ENCODE measurements at places on chromosomes 7 and 10.

DNA sequence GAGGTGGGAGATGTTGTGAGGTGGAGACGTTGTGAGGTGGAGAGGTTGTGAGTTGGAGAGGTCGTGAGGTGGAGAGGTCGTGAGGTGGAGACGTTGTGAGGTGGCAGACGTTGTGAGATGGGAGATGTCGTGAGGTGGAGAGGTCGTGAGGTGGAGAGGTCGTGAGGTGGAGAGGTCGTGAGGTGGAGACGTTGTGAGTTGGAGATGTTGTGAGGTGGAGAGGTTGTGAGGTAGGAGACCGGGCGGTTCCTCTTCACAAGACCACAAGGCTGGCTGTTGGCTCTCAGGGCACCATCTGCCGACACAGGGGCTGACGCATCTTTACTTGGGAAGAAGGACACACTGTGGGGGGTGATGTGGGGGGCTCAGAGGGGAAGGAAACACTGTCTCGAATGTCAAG is 34.7 kb upstream of the SHH start:
- no peak for DNase-seq

- no peak for DNase-seq
Measured at GRCh38 chr10:124127965-124128810, 34.8 kb upstream of the CHST15 start.

DNA sequence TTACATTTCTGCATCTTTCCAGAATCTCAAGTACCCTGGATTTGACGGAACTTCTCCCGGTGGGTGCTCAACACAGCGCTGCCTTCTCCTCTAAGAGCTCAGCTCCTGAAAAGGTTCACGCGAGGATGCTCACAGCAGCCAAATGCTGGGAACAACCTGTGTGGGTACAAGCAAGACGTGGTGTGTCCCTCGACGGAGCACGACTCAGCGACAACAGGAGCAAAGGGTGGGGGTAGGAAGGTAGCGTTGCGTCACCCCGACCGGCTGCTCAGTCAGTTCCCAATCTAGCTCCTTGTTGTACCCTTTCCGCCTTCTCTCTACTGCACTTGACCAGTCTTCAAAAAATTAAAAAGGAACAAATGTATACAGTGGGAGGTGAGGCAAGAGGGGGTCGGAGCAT is 117.3 kb downstream of the PTPRN2 start:
- no peak for DNase-seq

GRCh38 chr7:5635461-5636445 is 145.7 kb downstream of the RNF216 start:
- DNase-seq: no peak

DNA sequence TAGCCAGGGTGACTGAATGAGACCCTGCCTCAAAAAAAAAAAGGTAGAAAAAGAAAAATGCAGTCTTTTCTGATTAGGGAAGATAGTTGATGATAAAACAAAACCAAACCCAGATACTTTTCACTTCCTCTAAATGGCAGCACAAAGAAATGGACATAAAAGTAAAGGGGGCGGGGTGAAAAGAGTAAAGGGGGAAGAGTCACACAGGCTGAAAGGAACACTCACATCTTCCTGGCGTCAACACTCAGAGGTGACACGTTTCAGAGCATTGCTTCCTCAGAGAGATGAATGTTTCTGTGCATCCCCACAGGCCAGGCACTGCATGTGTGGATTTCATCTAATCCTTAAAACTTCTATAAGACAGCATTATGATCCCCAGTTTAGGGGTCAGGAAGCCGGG is 81.2 kb downstream of the HIPK2 start:
- no peak for DNase-seq

GRCh38 chr10:8616166-8616565 is 561.7 kb downstream of the GATA3 start:
- DNase-seq: no peak

- DNase-seq: no peak
Measured at GRCh38 chr7:151403764-151404163, 6.1 kb downstream of the WDR86 start.

GRCh38 chr7:120984406-120984805 is 4.1 kb upstream of the CPED1 start:
- DNase-seq: no peak

GRCh38 chr10:79407811-79408795 is 37.3 kb downstream of the ZCCHC24 start:
- DNase-seq: no peak

- DNase-seq: no peak
Measured at GRCh38 chr10:101766753-101767599, 8.9 kb downstream of the FGF8 start.

DNA sequence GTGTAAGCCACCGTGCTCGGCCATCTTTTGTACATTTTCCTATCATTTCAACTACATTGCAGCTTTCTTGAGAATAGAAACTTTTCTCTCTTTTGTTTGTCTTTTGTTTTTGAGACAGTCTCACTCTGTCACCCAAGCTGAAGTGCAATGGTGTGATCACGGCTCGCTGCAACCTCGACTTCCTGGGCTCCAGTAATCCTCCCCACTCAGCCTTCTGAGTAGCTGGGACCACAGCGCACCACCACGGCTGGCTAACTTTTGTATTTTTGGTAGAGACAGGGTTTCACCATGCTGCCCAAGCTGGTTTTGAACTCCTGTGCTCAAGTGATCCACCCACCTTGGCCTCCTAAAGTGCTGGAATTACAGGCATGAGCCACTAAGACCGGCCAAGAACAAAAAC is 31.3 kb upstream of the DAGLB start:
- no peak for DNase-seq

GRCh38 chr7:134196439-134196838 is 69.3 kb downstream of the LRGUK start:
- no peak for DNase-seq

GRCh38 chr10:373526-374309 is 238.5 kb downstream of the ZMYND11 start:
- no peak for DNase-seq

GRCh38 chr10:6216916-6217315 is 14.2 kb downstream of the PFKFB3 start:
- no peak for DNase-seq

- DNase-seq: no peak
Measured at GRCh38 chr10:36761121-36761520, 364.3 kb upstream of the ANKRD30A start.

DNA sequence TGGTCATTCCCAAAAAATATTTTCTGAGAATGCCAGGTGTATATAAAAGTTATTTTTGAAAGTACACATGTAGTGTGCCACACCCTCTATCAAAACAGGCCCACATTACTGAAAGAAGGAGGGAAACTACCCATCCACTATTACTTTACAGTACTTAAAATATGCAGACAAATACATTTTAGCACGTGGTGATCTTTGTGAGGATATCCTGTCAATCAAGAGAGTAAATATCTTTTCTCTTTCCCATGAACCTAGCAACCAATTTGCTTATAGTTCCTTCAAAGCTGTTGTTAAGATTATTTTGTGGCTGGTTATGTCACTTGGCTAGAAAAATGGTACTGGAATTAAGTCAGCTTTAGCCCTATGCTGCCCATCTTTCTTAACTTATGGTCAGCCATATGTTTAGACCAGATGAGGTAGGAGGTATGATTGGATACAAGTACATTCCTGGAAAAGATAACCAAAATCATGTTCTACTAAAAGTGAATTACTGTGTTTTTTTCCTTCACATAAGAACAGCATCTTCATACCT is 70.1 kb downstream of the AUTS2 start:
- DNase-seq: no peak

GRCh38 chr7:66687186-66687585 is 53.3 kb upstream of the RABGEF1 start:
- DNase-seq: no peak

GRCh38 chr10:18140149-18140956 is at the start of gene CACNB2:
CACNB2 (plus strand) TSS chr10:18140424.
- no peak for DNase-seq

DNA sequence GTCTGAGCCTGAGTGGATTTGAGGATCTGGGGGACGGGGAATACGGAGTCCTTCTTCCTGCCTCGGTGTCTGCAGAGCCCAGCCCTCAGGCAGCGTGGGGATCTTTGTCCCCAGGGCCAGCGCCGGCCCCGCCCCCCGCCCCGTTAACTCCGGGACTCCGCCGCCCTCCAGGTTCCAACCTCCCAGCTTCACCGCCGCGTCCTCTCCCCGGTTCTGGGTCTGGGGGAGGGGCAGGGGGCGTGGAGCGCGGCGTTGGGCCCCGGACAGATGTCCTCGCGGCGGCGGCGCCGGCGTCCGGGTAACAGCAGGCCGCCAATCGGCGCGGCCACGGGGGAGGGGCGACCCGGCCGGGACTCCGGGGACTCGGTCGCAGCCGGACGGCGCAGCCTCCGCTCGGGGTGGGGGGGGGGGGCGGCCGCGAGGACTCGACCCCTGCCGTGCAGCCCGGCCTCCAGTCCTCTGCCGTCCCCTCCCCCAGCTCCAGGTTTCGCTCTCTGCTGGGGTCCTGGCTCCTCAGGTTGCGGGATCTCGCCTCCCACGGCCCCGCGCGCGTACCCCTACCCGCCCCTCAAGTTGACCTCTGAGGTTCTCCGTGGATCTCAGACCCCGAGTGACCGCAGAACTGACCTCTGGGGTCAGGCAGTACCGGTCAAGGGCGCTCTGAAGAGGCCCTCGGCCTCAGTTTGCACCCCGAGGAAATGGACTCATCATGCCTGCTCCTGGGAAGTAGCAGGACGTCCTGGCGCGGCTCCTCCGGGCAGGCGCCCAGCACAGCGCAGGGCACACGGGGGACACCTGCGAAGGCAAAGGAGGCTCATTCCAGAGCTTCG is 2.3 kb upstream of the ELFN1 start:
- DNase-seq: no peak

- no peak for DNase-seq
Measured at GRCh38 chr7:35286986-35287385, 33.1 kb upstream of the TBX20 start.

- no peak for DNase-seq
Measured at GRCh38 chr7:148110097-148110868, 480.3 kb upstream of the C7orf33 start.

GRCh38 chr10:7188456-7189050 is 222.3 kb downstream of the SFMBT2 start:
- no peak for DNase-seq

DNA sequence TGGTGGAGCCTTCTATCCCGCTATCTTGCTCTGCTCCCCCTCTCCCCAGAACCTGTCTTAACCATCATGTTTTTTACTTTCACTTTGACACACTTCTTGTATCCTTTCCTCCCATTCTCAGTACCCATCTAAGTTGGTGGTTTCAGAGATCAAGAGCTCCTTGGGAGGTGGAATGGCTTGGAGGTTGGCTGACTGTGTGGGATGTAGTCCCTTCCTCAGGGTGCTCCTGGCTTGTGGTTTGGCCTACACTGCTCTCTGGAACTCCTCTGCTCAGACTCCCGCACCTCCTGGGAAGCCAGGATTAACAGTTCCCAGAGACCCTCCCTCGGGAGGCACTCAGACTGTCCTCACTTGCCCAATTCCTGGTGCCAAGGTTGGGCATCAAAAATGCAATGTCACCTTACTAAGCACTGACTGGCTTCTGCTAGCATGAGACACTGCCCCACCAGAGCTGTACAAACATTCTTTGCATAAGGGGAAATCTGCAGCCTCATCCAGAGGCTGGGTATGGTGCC is 93.1 kb upstream of the NAMPT start:
- DNase-seq: no peak

DNA sequence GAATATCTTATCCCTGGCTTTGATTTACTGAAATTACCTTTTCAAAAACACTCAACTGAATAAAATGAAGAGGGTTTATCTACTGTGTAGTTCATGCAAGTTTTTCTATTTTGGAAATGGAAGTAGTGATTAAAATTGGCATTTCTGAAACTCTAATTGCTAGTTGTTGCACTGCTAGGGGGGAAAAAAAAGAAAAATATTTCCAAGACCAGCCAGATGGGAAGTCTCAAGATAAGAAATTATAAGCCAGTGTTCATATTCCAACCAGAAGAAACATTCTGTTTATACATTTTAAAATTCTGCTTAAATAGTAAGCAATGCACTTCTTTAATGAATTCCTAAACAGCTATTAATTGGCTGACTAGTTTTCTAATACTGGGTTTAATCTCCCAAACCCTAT is 9.4 kb upstream of the ADO start:
- DNase-seq: no peak

DNA sequence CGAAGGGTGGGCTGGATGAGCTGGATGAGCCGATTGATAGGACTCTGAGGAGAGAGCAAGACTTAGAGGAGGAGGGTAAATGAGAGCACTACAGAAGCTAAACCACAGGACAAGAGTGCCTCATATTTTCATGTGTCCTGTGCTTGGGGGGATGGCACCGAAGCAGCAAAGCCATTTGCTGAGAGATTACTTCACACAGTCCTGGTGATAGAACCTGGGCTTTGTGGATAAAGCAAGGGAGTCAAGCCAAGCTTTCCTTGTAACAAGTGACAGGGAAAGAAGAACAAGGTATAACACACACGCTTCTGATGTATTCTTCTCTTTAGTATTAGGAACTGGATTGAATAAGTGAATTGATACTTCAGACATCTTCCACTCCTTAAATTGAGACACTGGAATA is 253.7 kb downstream of the ANKRD7 start:
- DNase-seq: no peak

DNA sequence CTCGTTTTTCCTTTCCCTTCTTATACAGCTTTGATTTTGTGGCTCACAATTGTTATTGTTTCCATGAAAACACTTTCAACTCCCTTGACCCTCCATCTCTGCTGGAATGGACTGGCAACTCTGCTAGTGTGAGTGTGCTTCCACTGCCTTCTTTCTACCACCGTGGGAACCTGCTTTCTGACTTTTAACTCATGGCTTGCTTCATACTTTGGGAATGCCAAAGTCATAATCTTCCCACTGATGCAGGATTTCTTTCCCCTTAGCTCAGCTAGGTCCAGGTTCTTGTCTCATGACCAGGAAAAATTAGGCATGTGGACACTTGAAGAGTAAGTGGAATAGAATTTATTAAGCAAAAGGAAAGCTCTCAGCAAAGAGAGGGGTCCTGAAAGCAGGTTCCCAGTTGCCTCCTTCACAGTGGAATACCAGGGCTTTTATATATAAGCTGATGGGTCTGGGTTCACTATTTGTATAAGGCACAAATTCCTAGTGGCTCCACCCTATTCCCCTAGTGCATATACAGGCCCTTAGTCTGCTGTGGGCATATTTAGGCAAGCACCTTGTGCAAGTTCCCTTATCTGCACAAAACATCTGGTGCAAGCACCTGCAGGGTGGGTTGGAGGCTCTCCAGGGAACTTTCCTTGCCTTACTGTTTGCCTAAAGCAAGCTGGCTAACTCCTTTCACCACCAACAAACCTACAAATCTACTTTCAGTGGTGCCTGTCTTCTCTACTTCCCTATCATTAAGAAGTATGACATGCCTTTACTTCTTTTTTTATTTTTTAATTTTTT is 119.5 kb downstream of the CFAP58 start:
- no peak for DNase-seq

DNA sequence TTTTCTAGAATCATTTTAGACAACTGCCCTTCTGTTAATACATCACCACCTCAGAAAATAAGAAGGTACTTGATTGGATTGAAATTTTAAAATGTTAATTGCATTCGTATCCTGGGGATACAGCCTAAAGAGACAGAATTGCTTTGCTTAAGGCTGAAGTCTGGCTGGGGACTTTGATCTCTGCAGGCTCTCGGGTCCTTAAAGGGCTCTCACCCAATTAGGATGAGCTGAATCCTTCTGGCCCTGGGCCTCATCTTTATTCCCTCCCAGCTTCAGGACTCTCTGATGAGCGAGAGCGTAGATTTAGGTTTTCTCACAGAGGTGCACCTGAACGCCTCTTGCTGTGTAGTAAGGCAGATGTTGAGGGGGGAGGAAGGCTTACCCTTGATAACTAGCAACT is 475.3 kb upstream of the C7orf33 start:
- DNase-seq: no peak

- no peak for DNase-seq
Measured at GRCh38 chr7:141333459-141333858, 217.8 kb upstream of the AGK start.

- no peak for DNase-seq
Measured at GRCh38 chr10:96470116-96470743, 43.5 kb downstream of the TLL2 start.

GRCh38 chr7:36919738-36920137 is 195.4 kb upstream of the AOAH start:
- DNase-seq: no peak
